ENCODE measurements at places on chromosomes 1 and 21.

DNA sequence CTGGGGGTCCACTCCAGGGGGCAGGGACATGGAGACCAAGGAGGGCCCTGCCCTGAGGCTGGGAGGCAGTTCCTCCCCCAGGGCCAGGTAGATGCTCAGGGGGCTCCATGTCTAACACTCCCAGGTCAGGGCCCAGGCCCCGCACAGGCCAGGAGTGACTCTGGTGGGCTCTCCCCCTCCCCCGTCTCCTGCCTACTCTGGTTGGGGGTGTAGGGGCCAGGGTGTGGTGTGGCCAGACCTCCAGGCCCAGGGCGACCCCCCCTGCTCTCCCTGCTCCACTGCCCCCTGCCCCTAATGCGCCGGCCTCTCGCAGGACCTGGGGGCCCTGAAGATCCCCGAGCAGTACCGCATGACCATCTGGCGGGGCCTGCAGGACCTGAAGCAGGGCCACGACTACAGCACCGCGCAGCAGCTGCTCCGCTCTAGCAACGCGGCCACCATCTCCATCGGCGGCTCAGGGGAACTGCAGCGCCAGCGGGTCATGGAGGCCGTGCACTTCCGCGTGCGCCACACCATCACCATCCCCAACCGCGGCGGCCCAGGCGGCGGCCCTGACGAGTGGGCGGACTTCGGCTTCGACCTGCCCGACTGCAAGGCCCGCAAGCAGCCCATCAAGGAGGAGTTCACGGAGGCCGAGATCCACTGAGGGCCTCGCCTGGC is 19.7 kb upstream of the CCDC27 start:
- no peak for DNase-seq

- no peak for DNase-seq
Measured at GRCh38 chr1:10489291-10490055, 14.7 kb downstream of the PEX14 start.

DNA sequence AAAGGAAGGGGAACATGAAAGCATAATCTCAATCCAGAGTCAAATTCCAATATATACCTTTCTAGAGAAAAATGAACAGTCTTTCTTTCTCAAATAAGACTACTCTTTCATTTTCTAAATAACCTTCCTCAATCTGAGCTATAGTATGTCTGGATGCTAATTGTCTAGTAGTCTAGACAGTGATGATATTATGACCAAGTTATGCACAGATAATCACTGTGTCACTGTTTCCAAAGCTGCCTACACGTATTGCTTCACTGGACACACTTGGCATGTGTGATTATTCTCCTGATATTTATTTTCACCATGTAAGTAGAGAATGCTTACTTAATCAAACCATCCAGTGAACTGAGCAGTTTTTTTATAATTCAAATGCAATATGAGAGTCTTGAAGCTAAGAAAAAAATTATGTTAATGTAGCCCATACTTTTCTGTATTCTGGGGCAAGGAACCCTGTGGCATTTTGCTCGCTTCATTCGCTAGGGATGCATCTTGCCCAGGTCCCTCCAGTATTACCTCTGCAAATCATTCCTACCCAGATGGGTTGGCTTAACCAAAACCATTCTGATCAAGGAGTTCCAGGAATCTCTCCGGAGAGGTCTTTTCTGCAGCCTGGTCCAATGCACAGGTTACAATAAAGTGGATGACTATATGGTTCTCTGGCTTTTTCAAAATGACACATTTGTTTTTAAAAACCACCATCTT is 303.1 kb upstream of the RUNX1 start:
- DNase-seq: no peak

DNA sequence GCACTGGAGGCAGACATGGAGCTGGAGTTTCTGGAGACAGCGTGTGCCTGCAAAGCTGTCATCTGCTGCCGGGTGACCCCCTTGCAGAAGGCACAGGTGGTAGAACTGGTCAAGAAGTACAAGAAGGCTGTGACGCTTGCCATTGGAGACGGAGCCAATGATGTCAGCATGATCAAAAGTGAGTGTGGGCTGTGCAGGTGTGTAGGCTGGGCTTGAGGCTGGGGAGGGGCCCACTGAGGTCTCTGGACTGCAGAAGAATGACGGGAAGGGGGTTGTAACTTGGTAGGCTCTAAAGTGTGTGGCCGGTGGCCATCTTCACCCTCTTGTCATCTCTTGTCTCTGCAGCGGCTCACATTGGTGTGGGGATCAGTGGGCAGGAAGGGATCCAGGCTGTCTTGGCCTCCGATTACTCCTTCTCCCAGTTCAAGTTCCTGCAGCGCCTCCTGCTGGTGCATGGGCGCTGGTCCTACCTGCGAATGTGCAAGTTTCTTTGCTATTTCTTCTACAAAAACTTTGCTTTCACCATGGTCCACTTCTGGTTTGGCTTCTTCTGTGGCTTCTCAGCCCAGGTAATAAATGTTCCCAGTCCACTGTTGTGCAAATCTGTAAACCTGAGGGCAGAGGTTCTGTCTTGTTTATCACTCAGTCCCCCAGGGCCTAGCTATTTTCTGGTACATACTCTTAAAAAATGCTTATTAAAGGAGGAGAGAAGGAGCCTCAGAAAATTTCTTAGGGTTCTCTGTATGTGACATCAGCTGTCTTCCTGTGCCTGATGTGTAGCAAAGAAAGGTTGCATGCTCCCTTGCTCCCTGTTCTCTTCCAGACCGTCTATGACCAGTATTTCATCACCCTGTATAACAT is 19.9 kb downstream of the ATP8B2 start:
- peak; percentile 70 for DNase-seq
